ENCODE measurements at places on chromosomes 3 and 15.

DNA sequence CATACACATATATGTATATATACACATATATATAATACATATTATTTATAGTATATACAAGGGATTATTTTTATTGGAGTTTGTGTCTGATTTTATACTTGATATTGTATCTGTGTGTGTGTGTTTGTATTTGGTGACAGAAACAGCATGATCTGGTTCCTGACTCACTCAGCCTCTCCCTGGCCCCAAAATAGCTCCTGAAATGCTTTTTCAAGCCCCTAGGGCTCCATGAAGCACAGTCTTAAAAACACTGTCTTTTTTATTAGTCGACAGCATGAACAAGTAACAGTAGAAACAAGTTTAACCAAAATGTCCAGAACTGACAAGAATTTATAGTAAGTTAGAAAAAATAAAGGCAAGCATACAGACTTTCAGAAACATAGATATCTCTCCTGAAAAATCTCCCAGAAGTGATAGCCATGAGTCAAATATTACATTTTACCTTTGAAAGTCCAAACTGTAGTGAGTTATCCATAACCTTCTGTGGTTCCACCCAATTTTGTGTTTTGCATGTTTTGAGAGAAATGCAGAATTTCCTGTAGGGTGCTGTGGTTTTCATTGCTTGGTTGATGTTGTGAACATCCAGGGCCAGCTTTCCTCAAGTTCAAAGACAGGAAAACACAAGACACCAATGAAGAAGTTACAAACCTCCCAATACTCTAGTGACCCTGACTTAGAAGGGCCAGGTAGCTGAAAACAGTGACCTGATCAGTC, 98.5 kb upstream of the CCDC80 start:
- DNase-seq: no peak

DNA sequence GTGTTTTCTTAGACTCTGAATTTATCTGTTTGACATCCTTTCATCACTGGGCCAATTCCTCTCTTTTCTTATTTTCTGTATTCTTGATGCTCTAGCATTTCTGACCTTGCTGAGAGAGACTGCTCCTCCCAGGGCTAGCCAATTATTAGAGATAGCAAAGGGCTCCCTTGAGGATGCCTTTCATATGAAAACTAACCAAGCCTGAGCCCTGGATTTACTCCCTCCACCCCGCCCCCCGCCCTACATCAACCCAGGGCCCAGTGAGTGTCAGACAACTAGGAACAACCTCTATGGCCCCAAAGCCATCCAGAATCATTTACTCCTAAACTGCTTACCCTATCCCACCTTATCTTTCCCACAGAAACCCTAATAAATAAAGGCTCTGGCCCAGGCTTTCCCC, 69.7 kb upstream of the LARS2 start:
- no peak for DNase-seq

GRCh38 chr3:76307556-76307955, 522.2 kb upstream of the ZNF717 start:
- DNase-seq: no peak

- DNase-seq: no peak
These were observed 76.2 kb downstream of the MB21D2 start for GRCh38 chr3:192841428-192841827.

DNA sequence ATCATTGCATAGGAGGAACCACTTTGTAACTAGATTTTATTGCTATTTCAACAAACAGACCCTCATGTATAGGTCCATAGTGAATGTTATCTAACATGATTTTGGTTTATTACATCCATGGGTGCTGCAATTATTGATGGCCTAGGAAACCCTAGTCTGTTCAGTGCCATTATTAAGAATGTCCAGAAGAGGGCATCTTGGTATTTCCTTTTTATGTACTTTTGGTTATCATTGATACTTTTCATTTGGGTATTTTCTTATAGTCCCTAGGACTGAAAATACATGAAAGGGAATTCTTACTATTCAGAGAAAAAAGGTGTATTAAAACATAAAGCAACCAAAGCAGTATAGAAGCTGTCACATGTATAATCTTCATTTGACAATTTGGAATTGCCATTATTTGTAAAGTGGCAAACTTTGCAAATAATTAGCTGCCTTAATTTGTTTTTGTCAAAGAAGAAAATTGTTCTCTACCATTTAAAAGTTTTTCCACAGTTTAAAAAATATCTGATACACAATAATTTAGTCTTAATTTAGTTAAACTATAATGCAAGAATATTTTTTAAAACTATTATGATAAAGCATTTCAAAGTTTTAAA, 48.7 kb downstream of the CNOT10 start:
- DNase-seq: peak; percentile 23

GRCh38 chr15:50055750-50056157, 63.3 kb downstream of the ATP8B4 start:
- DNase-seq: no peak

DNA sequence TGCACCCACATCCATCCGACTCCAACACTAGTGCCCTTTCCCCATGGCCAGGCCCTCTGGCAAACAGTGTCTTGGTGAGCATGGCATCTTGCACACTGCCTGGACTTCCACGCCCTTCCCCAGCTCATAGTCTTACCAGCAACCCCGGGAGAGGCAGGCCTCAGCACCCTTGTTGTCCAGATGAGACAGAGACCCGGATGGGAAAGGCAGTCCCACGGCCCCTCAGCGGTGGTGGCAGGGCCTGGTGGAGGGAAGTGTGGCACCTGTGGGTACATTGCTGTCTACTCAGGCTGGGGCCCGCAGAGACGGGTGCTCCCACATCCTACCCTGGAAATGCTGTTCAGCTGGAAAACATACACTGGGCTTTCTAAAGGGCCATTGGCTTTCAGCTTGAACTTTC, 28.4 kb downstream of the HDAC11 start:
- no peak for DNase-seq

All from NCI-H1105 treated with DMSO at 0.1 percent for 48 hours (cell line).